H1 (cell line): ENCODE measurements at places on chromosomes 3 and 15. TPM values are rescaled to one million over a fixed set of nuclear protein-coding genes. Genes with fewer than 3 reads are reported as not detected.

The DPPA4 gene
- 395 and 424 TPM in 2 replicates for polyA plus RNA-seq

The CHAC1 gene
- polyA plus RNA-seq = 159 and 215 TPM in 2 replicates

The NCBP2 gene
- 34.1 and 35.4 TPM in 2 replicates for polyA plus RNA-seq

The IL17RD gene
- 10.9 and 15.4 TPM in 2 replicates for polyA plus RNA-seq

The COPG1 gene
- polyA plus RNA-seq = 50.7 and 52.7 TPM in 2 replicates

The MTHFS gene
- 19.8 and 27.3 TPM in 2 replicates for polyA plus RNA-seq

The GOLGA8O gene
- not detected in 2 replicates for polyA plus RNA-seq

The SEMA3G gene
- polyA plus RNA-seq = 0.95 and 2.4 TPM in 2 replicates

The CADM2 gene
- polyA plus RNA-seq = 14.9 and 28.3 TPM in 2 replicates

The SNX33 gene
- 14.3 and 15.7 TPM in 2 replicates for polyA plus RNA-seq

The FAM107A gene
- 0.51 and 1.1 TPM in 2 replicates for polyA plus RNA-seq

The NUTM1 gene
- polyA plus RNA-seq = 0.39 and 0.50 TPM in 2 replicates

The FAIM gene
- 1.2 TPM in 2 replicates for polyA plus RNA-seq

The SLC6A1 gene
- polyA plus RNA-seq = 0.35 and 0.63 TPM in 2 replicates

The ARPP21 gene
- not detected in 2 replicates for polyA plus RNA-seq

The TRIM42 gene
- not detected in 2 replicates for polyA plus RNA-seq

The ADAMTSL3 gene
- 0.35 TPM in 2 replicates for polyA plus RNA-seq

The ATP13A5 gene
- polyA plus RNA-seq = not detected in 2 replicates

The THRB gene
- 0.98 and 1.4 TPM in 2 replicates for polyA plus RNA-seq

The DNASE1L3 gene
- polyA plus RNA-seq = not detected in 2 replicates

The NR1I2 gene
- 1.8 and 2.6 TPM in 2 replicates for polyA plus RNA-seq

The GOLGA6L7 gene
- not detected in 2 replicates for polyA plus RNA-seq

The TMEM266 gene
- 2.5 and 2.6 TPM in 2 replicates for polyA plus RNA-seq

The ADAMTS17 gene
- 0.51 and 0.89 TPM in 2 replicates for polyA plus RNA-seq

The FSTL1 gene
- 158 and 168 TPM in 2 replicates for polyA plus RNA-seq

The NPAP1 gene
- polyA plus RNA-seq = 0.06 and 0.08 TPM in 2 replicates

The CAMK2N2 gene
- 4.0 and 6.1 TPM in 2 replicates for polyA plus RNA-seq

The GBE1 gene
- 1.6 and 3.3 TPM in 2 replicates for polyA plus RNA-seq

The ENTPD3 gene
- polyA plus RNA-seq = 0.66 and 1.0 TPM in 2 replicates

The FGF12 gene
- polyA plus RNA-seq = 3.0 and 4.1 TPM in 2 replicates

The ISL2 gene
- 0.32 and 0.82 TPM in 2 replicates for polyA plus RNA-seq

The SLC12A1 gene
- 0.16 and 0.63 TPM in 2 replicates for polyA plus RNA-seq

The C2CD4A gene
- polyA plus RNA-seq = not detected in 2 replicates

The RNU5B-1 gene
- not detected in 2 replicates for polyA plus RNA-seq

The TMEM202 gene
- not detected in 2 replicates for polyA plus RNA-seq

The KNG1 gene
- polyA plus RNA-seq = 0.05 TPM in 1 of 2 replicates, not detected in the other
